ENCODE measurements at places on chromosomes 11 and 22. TPM values are rescaled to one million over a fixed set of nuclear protein-coding genes. Genes with fewer than 3 reads are reported as not detected.
A peak's percentile ranks its signal among the peaks of the same experiment; 100 is the strongest.

DNA sequence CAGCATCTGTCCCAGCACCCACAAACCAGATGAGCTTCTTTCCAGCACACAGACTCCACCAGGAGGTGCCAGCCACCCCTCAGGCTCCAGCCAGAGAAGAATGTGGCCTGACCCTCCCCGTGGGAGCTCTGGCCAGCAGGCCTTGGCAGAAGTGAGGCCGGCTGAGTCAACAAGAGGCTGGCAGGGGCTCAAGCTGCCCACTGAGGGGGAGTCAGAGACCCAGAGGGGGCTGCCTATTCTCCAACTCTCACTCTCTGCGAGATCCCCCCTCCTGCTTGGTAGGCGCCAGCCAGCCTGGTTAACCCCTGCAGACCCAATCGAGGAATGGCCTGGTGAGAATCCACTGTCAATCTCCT, 10.6 kb upstream of the CDC42EP1 start:
- H3K27ac ChIP-seq = no peak overlapping the region
- DNase-seq = no peak
- H3K27me3 ChIP-seq = no peaks in the 10 kb centered on the region
- H3K4me3 ChIP-seq = no peak overlapping the region
- H3K36me3 ChIP-seq = no peaks in the 10 kb centered on the region

OR52I2 gene
- not detected for total RNA-seq

DNA sequence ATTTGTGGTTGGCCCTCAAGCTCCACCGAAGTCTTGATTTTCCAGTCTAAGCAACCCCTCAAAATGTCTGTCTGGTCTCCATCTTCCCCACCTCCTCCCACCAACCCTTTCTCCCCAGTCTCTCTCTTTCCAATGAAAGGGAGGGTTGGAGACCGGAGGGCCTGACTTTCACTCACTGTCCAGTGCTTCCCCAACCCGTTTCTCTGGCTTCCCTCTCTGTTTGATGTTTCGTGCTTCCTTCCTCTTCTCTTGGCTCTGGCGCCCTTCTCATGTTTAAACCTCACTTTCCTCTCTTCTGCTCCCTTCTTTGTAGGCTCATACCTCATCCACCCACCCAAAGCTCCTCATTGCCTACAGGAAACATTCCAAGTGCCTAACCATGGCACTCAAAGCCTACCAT, 11.1 kb upstream of the VPS37C start:
- no peaks in the 10 kb centered on the region for H3K36me3 ChIP-seq
- H3K4me3 ChIP-seq = no peak overlapping the region
- H3K27ac ChIP-seq = no peak overlapping the region
- no peaks in the 10 kb centered on the region for H3K4me1 ChIP-seq
- no peaks in the 10 kb centered on the region for H3K27me3 ChIP-seq
- no peak for DNase-seq

- DNase-seq = no peak
- no peaks in the 10 kb centered on the region for H3K36me3 ChIP-seq
- H3K4me1 ChIP-seq = no peaks in the 10 kb centered on the region
- H3K27ac ChIP-seq = no peak overlapping the region
- H3K27me3 ChIP-seq = peaks cover 13% of the 10 kb centered on the region
Observed at GRCh38 chr11:75762885-75763284, 5.7 kb upstream of the DGAT2 start.

MISFA gene
- not detected for total RNA-seq

RTN4R gene
- 33.4 TPM for total RNA-seq

DNA sequence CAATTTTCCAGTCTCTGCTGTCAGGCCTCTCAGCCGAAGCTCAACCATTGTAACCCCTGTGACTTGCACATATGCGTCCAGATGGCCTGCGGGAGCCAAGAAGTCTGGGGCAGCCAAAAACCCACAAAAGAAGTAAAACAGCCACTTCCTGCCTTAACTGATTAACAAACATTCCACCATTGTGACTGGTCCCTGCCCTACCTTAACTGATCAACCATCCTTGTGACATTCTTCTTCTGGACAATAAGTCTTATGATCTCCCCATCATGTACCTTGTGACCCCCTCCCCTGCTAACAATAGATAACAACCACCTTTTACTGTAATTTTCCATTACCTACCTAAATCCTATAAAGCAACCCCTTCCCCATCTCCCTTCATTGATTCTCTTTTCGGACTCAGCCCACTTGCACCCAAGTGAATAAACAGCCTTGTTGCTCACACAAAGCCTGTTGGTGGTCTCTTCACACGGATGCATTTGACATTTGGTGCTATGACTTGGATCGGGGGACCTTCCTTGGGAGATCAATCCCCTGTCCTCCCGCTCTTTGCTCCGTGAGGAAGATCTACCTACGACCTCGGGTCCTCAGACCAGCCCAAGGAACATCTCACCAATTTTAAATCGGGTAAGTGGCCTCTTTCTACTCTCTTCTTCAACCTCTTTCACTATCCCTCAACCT, 1.3 kb upstream of the NDUFC2 start:
- peaks cover 3% of the 10 kb centered on the region for H3K4me1 ChIP-seq
- no peaks in the 10 kb centered on the region for H3K36me3 ChIP-seq
- peak; percentile 7 for DNase-seq
- H3K27me3 ChIP-seq = no peaks in the 10 kb centered on the region
- H3K4me3 ChIP-seq = no peak overlapping the region
- H3K27ac ChIP-seq = no peak overlapping the region
